ENCODE measurements at places on chromosomes 12 and 14.

DNA sequence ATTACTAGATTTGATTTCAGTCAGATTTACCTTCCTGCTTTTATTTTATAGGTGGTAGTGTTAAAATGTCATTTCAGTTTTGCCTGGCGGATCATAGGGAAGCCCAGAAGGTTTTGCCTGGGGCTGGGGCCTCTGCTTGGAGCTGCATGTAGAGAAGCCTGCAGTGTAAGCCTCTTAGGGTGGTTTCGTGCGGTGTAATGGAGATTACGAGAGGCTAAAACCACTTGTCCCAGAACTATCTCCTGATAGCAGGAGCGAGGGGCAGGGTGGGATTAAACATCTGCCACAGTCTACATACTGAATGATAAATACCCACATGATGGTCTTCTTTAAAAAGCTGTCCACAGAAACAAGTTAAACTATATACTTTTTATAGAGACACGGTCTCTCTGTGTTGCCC, 35.0 kb upstream of the DICER1 start:
- DNase-seq, result no peak

DNA sequence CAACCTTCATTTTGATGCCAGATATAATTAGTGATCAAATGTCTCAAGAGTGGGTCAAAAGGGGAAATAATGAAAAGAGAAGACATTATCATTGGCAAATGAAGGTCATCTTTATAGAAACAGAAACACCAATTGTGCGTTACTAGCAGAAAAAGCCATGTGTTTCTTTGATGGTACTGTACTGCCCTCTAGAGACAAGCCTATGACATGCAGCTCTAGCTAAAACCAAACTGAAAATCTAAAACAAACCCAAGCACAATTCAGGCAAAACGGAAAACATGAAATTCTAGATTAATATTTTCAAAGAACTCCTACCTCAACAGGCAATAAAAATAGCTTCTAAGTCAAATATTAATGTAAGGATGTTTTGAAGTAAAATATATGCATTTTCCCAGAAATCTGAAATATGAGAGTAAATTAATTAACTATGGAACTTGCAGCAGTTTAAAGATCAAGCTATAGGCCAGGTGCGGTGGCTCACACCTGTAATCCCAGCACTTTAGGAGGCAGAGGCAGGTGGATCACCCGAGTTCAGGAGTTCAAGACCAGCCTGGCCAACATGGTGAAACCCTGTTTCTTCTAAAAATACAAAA, 115.4 kb downstream of the KLHL28 start:
- peak; percentile 13 for DNase-seq

DNA sequence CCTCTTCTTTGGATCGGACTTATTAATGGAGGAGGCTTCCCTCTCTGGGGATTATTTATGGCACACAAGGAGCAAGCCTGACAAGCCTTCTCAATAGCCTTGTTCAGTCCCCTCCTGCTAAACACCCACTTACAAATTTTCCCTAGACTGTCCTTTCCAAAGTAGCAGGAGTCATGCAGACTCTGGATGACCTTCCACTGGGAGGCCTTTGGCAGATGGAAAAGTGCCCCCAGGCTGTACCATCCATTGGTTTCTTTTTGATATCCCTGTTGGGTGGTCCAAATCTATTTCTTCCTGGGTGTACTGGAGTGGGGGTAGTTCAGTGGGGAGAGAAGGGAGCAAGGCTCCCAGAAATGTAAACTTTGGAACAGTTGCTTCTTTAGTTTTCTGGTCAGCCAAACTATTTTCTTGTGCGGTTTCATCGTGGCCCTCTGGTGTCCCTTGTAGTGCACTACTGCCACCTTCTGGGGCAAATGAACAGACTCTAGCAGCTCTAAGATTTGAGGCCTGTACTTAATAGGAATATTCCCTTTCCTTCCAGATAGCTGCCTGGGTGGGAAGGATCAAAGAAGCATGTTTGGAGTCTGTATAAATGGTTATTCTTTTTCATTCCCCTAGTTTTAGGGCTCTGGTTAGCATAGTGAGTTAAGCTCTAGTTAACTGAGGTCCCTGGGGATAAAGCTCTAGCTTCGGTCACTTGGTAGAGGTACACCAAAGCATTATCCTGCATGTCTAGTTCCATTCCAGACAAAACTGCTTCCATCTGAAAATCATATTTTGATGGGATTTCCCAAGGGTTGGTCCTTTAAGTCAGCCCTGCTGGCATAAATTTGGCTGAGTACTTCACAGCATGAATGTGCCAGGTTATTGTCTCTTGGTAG, 409.5 kb downstream of the SLC6A15 start:
- peak; percentile 59 for DNase-seq

GRCh38 chr14:101250948-101251811, 310.1 kb upstream of the DIO3 start:
- no peak for DNase-seq

- no peak for DNase-seq
Measured at GRCh38 chr12:50981319-50982239, 29.2 kb downstream of the HIGD1C start.

DNA sequence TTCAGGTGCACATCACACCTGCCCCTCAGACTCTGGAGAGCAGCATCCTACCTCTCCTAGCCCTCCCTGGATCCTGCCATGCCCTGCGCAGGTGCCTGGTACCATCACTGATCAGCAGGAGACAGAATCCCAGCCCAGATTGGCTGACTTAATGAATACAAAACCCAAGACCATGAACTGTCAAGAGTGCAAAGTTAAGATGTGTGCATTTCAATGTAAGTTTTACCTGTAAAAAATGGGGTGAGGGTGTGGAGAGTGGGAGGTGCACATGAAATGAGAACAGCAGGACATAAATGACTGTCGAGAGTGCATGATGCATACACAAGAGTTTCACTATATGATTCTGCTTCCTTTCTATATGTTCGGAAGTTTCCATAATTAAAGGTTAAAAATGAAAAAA, 57.9 kb upstream of the GPR68 start:
- DNase-seq, result no peak

DNA sequence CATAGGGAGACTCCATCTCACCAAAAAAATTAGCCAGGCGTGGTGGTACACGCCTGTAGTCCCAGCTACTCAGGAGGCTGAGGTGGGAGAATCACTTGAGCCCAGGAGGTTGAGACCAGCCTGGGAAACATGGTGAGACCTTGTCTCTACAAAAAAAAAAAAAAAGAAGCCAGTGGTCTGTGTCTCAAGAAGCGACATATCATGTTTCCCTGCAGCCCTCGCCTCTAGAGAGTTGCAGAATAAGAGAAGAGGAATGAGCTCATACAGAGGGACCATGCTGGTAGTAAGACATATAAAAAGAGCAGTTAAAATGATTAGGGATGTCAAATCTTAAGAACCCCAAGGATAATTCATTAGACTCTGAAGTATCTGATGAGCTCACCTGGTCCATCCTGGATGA, 39.4 kb upstream of the BICDL1 start:
- no peak for DNase-seq

GRCh38 chr14:74582910-74583581, 29.0 kb downstream of the LTBP2 start:
- no peak for DNase-seq

DNA sequence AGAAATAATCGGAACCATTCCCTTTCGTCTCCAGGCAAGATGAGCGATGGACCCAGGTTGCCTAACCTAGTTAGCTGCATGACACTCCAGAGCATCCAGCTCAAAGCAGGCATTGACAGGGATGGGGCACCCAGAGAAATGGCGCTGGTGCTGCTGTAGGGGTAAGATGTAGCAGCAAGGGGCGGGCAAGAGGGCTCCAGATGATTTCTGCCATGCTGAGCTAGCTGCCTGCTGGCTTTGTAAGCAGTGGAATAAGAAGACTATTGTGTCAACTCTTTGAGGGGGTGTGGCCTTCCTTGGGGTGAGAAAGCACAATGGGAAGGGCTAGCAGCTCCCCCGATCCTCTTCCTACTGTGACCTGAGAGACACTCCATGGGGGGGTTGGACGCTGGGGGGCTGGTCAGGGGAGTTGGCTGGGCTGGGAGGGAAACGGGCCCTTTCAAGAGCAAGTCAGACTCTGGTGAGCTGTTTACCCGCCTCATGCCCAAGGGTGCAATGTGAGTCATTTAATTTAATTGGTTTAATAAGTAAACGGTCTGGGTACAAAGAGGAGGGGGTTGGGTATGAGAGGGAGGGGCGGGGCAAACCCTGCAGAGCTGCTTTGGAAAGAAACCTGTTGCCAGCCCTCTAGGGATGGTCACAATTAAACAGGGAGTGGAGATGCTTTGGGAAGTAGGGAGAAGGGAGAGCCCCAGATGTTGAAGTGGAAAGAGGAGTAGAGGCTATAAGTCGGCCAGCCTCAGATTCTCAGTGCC, 50.5 kb downstream of the B4GALNT3 start:
- DNase-seq, result no peak

DNA sequence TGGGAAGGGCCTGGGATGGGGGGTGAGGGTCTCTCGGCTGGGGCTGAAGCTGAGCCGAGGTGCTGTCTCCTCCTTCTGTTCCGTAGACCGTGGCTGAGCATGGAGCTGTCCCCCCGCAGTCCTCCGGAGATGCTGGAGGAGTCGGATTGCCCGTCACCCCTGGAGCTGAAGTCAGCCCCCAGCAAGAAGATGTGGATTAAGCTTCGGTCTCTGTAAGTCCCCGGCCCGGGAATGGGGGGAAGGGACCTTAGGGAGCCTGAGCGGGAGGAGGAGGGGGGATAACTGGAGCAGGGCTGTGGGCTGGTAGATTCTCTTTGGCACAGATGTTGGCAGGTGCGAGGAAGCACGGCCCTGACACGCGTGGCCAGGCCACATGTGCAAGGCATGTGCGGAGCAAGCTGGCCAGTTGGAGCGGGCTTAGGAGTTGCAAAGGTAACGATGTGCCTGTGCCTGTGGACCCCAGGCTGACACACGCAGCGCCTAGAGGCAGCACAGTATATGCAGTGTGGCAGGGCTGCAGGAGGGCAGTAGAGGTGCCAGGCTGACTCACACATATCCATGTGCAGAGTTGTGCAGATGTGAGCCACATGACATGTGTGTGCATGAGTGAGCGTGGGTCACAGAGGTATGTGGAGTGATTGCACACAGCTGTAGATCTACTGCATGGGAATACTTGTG, 512 bp downstream of the PDE1B start:
- no peak for DNase-seq

- DNase-seq, result no peak
Measured at GRCh38 chr12:128089961-128090360, 177.0 kb upstream of the TMEM132C start.

GRCh38 chr14:64707661-64708060, 3.4 kb downstream of the PLEKHG3 start:
- no peak for DNase-seq

- no peak for DNase-seq
Measured at GRCh38 chr12:105861227-105861626, 277.5 kb downstream of the NUAK1 start.

- DNase-seq, result no peak
Measured at GRCh38 chr14:104688505-104689108, 811 bp upstream of the INF2 start.

- no peak for DNase-seq
Measured at GRCh38 chr12:124034297-124034696, 61.3 kb downstream of the ZNF664 start.

- DNase-seq, result no peak
Measured at GRCh38 chr12:67471810-67472209, 176.7 kb upstream of the DYRK2 start.
